ENCODE measurements at places on chromosomes 7 and 10. TPM values are rescaled to one million over a fixed set of nuclear protein-coding genes. Genes with fewer than 3 reads are reported as not detected.

Gene FGFBP3
- 2.4 TPM for total RNA-seq

Gene C10orf143
- total RNA-seq = 0.50 TPM

Gene TSC22D4
- total RNA-seq = 25.4 TPM

Gene LBX1
- total RNA-seq = not detected

Gene HOGA1
- total RNA-seq = 5.8 TPM

Gene MRLN
- not detected for total RNA-seq

Gene WDFY4
- total RNA-seq = 0.43 TPM

Gene PANK1
- total RNA-seq = 51.0 TPM

Gene LGI1
- total RNA-seq = 2.6 TPM

Gene HGF
- 33.2 TPM for total RNA-seq

Gene GJD4
- total RNA-seq = 0.17 TPM

Gene TAC1
- total RNA-seq = 0.48 TPM

Gene PDCD4
- 246 TPM for total RNA-seq

Gene CHST3
- 14.1 TPM for total RNA-seq

Gene WDR86
- 10.6 TPM for total RNA-seq

Gene TMEM225B
- 0.24 TPM for total RNA-seq

Gene GLI3
- total RNA-seq = 3.6 TPM

Gene MYL10
- 0.60 TPM for total RNA-seq

Gene EBLN1
- total RNA-seq = not detected

Gene COG5
- total RNA-seq = 53.5 TPM

Gene UMAD1
- total RNA-seq = 29.0 TPM

Gene IGF2BP3
- total RNA-seq = 75.7 TPM

Gene ZNF804B
- total RNA-seq = not detected

Gene COL28A1
- 0.47 TPM for total RNA-seq

Data from hepatocyte (in vitro differentiated cells).